Stimulated activated CD4-positive, alpha-beta T cell treated with anti-CD3 and anti-CD28 coated beads, Interleukin-4, amount 100 ng/mL, for 1 hour (primary cell): ENCODE measurements at places on chromosomes 5 and 9.

DNA sequence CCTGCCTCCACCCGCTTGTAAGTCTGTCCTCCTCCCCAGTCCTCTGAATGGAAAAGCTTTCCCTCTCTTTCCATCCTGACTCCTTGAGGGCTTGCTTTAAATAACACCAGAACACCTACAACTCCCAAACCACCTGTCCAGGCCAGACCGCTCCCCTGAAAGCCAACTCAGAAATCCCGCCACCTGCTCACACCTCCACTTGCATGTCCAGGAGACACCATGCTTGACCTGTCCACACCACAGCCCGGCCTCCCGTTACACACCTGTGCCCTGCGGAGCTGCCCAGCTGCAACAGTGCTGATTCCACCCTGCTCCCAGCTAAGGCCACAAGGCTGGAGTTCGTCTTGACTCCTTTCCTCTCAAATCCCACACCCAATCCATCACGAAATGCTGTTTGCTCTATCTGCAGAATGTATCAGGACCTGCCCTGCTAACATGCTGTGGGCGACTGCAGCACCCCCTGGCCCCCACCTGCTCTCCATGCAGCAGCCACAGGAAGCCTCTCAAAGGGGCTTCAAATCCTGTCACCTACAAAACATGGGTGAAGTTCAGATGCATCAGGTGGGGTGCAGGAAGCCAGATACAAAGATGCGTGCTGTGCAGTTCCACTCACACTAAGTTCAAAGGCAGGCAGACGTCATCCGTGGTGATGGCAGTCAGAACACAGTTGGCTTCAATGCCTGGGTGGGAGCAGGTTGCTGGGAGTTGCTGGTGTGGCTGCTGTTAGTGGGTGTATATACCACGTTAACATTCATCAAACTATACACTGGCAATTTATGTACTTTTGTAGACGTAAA, 166.0 kb downstream of the ROR2 start:
- DNase-seq: no peak

- DNase-seq: no peak
Observed at GRCh38 chr5:135207866-135208265, 173.8 kb upstream of the PITX1 start.

GRCh38 chr5:136396886-136397285, 31.5 kb upstream of the TRPC7 start:
- DNase-seq: no peak

DNA sequence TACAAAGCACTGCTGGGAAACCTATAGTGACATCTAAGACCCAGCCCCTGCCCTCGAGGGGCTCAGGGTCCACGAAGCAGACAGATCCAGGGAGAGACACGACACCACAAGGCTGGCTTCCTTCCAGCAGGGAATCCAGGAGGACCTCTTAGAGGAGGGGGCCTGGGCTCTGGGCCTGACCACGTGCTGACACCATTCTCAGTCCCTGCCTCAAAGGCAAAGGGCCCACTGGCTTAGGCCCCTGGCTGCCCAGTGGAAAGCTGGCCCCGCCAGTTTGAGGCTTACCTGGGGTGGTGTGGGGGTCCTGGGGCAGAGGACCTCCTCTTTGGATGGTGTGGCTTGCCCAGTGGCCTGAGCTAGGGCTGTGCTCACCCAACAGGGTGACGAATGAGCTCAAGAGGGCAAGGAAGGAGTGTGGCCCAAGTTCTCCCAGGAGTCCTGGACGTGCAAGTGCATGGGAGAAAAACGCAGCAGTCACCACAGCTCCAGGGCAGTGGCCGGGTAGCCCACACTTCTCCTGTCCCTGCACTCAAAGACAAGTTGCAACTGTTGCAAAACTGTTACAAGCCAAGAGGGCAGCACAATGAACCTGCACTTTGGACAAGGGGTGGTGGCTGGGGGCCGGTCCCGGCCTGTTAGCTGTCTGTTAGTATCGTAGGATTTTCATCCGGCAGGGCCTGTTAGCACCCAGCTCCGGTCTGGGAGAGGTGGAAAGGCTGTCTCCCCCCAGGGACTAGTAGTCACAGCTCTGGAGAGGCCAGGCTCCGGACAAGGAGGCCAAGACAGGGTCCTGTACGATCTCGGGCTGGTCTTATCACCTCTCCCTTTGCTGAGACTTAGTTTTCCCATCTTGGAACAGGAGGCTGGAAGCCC, 1.5 kb upstream of the SARDH start:
- no peak for DNase-seq

DNA sequence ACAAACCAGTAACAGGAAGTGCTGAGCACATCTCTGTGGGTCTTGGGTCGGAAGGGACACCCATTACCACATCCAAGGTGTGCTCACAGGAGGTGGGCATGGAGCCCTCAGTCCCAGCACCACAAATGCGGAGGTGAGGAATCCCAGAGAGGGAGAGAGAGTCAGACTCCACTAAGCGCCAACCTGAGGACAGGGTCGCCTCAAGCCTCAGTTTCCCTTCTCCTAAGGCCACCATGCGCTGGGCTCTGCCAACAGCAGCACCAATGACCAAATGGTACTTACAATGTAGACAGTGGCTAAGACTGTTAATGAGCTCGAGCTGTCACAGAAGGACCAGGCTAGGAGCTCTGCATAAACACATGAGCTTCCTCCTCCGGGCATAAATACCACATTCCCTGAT, 43.1 kb downstream of the BICD2 start:
- DNase-seq: no peak

GRCh38 chr5:103003872-103004271, 116.1 kb downstream of the GIN1 start:
- no peak for DNase-seq

GRCh38 chr9:94904806-94905205, 178.3 kb downstream of the AOPEP start:
- no peak for DNase-seq

- no peak for DNase-seq
Observed at GRCh38 chr9:77935974-77936373, 95.6 kb downstream of the GNAQ start.

- no peak for DNase-seq
Observed at GRCh38 chr9:4986296-4986695, 1.2 kb downstream of the JAK2 start.

DNA sequence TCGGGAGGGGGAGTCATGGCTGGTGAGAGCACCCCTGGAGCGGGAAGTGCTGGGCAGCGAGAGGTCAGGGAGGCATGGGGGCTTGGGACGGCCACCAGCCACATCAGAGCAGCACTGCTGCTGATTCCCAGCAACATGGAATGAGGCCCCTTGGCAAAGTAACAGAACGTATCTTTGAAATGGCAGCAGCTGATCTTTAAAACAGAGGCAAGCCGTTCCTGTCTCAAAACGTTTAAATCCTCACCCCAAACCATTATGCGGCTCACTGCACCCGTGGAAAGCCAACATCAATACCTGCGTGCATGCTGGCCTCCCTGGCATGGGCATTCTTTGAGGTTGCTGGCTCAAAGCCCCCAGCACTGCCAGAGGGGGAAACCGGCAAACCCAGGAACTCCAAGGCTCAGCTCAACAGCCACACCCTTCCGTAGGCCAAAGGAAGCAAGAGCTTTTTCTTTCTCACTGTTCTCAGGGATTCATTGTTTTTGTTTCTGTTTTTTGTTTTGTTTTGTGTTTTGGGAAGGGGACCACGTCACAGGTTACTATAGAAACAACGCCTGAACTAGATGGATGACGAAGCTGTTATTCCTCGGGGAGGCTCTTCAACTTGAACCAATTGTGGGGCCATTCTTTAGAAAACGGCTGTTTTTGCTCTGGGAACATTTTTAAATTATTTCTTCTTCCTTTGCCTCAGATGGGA, 28.1 kb upstream of the OBP2B start:
- no peak for DNase-seq

GRCh38 chr9:38032266-38033110, 36.5 kb downstream of the SHB start:
- no peak for DNase-seq

GRCh38 chr5:150448952-150449516, 505 bp downstream of the RPS14 start:
- no peak for DNase-seq

- no peak for DNase-seq
Observed at GRCh38 chr5:55030220-55030619, 6.2 kb downstream of the GZMK start.

GRCh38 chr5:108467563-108467962, 85.7 kb upstream of the FBXL17 start:
- no peak for DNase-seq

GRCh38 chr5:149442563-149443182, 63.6 kb upstream of the IL17B start:
- peak; percentile 71 for DNase-seq

DNA sequence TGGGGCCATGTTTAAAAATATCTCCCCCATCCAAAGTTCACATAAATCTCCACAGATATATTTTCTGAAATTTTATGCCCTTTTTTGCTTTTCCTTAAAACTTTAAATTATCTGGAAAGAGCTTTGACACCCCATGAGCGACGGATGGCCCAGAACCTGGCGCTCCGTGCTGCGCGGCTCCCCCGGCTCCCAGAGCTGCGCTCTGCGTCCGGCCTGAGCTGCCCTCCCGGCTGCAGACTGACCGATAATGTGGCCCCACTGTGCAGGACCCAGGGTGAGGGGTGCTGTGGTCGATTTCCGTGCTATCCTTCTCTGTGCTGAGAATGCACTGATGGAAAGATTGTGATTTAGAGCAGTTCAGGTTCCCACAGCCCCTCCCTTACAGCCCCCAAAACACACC, 292.3 kb upstream of the IRX4 start:
- DNase-seq: no peak

GRCh38 chr5:126741361-126741760, 35.6 kb upstream of the LMNB1 start:
- DNase-seq: no peak

GRCh38 chr9:121445986-121446385, 53.7 kb downstream of the GGTA1 start:
- DNase-seq: no peak

- DNase-seq: no peak
Observed at GRCh38 chr5:151042453-151043093, 22.2 kb downstream of the GPX3 start.

DNA sequence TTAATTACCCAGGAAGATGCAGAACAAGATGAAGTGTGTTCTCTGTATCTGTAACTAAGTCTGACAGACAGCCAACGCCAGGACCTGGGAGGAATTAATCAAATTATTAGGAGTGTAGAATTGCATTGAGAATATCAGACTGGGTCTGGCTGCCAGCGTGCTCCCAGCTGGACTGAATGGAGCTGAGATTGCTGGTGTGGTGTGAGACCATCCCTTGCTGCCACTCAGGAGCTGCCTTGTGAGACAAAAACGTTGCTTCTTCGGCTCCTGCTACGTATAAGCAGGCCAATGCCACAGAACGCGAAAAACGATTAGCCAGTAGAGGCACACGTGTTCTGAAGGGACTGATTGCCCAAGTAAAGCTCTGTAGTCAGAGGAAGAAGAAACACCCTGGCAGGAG, 66.8 kb downstream of the AMBP start:
- no peak for DNase-seq

GRCh38 chr9:33750307-33750838, 45.0 kb upstream of the PRSS3 start:
- no peak for DNase-seq

- no peak for DNase-seq
Observed at GRCh38 chr9:136311051-136312008, 7.4 kb upstream of the CCDC187 start.

GRCh38 chr9:3285365-3286161, 240.2 kb downstream of the RFX3 start:
- no peak for DNase-seq

DNA sequence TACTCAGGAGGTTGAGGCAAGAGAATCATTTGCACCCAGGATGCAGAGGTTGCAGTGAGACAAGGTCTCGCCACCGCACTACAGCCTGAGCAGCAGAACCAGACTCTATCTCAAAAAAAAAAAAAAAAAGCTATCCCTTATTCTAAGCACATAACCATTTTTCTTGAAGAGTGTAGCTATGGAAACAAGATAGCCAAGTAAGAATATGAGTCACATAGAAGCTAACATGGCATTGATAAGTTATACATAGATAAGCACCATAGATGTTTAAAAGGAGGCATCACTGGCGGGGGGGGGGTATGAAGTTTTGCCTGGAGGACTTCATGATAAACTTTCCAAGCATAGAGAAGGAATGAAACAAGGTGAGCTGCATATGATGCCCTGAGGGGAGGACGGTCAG, 26.0 kb downstream of the CHSY3 start:
- no peak for DNase-seq

DNA sequence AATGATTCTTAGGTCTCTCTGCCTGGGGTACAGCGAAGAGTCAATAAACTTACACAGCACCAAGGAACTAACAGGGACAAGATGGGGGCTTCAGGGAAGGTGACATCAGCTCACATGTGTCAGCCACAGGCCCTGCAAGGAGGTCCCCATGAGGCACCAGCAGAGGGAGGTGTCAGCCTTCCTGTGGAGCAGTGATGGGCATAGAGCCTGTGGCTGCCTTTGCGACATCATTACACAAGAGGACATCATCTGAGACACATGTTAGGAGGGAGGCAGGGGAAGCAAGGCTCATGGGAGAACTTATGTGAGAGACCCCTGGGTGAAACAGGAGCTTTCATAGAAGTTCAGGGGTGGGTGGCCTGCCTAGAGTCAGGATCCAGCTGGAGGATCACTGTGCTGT, 389.6 kb downstream of the SEMA5A start:
- DNase-seq: no peak

DNA sequence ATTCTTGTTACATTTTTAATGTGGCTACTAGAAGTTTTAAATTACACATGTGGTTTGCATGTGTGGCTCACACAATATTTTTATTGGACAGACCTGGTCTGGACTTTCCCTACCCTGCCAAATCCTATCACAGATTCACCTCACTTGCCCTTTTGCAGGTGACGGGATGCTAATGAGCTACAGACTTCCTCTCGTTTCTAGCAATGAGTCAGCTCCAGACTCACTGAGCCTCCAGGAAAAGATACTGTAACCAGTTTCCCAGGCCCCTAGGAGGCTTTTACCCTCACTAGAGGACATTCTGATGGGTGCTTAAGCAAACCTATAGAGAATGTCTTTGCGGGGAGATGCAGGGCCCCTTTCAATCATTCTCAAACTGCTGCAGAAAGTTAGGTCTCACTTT, 135.4 kb downstream of the WDR41 start:
- DNase-seq: no peak

DNA sequence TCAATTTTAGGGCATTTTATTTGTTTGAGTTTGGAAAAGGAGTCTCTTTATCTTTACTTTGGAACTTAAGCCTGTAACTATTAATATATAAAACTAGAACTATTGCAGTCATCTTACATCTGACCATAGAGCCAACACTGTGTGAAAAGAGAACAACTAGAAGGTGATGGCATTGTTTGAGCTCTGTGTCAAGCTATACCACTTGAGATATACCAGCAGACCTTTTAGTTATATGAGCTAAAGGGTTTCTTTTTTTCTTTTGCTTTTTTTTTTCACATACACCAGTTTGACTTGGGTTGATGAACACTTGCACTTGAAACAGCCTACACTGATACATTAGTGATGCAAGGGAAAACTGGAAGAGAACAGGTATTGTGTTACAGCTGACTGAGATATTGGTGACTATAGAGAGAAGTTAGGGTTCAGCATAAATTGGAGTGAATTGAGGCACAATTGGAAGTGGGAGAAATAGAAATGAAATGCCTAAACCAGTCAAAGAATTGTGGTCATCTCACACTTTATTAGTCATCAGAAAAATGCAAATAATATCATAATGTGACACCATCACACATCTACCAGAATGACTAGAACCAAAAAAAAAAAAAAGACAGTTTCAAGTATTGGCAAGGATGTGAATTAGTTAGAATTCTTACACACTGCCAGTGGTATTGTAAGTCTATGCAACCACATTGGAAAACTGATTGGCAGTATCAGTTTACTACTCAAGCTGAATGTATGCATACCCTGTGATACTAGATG, 60.9 kb downstream of the ADRB2 start:
- DNase-seq: no peak

- no peak for DNase-seq
Observed at GRCh38 chr5:139575313-139575646, 14.1 kb downstream of the UBE2D2 start.
